ENCODE measurements at places on chromosomes 5 and 9. TPM values are rescaled to one million over a fixed set of nuclear protein-coding genes. Genes with fewer than 3 reads are reported as not detected.

GRCh38 chr5:171785517-171785916, at the start of gene SMIM23:
TSS of gene SMIM23 (plus strand) at chr5:171785817. CDS start at chr5:171785872, 55 bp downstream.
- DNase-seq, result no peak

GRCh38 chr5:21644032-21644431, 1209.1 kb downstream of the CDH12 start:
- DNase-seq, result no peak

GRCh38 chr9:130927995-130928900, 10.8 kb downstream of the FIBCD1 start:
- DNase-seq, result peak; percentile 29

DNA sequence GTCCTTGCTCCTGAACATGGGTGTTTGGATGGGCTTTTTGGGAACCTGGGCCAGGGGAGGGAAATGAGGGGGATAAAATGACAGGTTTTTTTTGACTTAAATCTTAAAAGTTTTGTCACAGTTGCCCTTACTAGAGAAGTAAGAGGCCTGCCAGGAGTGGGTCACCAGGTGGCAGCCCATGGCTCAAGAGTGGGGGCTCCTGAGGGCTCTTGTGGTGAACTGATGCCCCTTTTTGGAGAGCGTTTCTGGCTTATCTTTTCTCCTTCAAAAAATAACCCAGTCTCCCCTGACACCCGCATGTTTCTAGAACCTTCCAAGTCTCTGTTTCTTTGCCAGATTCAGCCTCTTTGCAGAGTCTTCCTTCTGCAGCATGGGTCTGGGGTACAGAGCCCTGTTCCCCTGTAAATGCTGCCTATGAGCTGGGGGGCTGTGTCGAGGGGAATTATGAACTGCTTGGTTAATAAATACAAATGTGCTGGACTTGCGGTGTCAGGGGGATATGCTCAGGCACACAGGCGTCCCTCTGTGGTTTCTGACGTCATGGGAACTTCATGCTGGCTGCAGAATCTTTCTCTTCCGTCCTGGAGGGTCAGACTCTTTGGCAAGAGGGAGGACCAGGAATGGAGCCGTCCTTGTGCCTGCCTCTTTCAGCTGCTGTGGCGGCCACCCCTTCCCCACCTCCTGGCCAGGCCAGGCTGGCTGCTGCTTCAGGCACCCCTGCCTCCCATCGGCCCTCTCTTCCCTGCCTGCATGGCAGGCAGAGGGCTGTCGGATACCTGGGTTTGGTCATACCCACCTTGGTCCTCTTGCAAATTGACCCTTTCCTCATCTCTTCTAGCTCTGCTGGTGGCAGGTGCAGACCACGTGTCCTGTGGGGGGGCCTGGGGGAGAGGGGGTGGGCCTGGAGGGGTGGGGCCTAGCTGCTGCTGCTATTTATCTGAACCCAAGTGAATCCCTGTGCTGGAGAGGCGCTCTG, 30.1 kb downstream of the PTPA start:
- DNase-seq, result peak; percentile 75

DNA sequence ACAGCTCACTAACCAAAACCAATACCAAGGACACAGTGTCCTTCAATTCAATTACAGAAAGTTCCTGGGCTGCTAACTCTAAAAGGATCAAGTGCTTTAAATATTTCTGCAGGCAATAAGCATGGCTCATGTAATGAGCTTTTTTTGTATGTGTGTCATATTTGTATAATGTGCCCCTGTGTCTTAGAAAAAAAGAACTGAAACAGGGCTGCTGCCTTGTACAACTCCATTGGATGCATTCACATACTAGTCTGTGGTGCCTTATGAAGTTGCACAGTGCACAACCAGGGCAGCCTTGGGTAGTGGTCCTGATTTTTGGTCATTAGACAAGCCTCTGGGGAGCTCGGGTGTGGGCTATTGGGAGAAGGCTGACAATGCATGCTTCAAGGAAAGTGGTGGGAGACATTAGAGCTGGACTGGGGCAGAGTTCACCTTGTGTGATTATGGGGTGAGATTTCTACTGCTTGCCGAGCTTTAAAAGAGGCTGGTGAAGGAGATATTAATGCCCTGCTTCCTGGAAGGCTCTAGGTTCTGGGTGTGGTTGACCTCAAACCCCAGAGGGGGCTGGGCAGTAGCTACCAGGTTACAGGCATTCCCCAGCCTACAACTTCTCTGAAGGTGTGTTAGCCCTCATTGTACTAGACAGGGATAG, 3.6 kb upstream of the CPEB4 start:
- no peak for DNase-seq

DNA sequence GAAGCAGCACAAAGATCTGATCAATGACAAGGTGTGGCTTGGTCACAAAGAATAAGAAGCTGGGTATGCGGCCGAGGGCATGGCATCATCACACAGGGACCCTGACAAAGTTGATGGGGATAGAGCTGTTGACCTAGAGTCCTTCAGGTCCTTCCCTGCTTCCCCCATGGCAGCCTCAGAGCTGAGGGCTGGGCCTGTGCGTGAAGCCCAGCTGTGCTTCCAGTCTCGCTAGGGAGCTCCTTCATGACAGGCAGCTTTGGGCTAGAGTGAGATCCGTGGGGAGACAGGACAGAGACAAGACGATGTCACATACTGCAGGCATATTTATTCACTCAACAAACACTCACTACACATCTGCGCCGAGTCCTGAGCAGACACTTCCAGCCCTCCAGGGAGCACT, 56.4 kb upstream of the NEURL1B start:
- DNase-seq, result no peak

DNA sequence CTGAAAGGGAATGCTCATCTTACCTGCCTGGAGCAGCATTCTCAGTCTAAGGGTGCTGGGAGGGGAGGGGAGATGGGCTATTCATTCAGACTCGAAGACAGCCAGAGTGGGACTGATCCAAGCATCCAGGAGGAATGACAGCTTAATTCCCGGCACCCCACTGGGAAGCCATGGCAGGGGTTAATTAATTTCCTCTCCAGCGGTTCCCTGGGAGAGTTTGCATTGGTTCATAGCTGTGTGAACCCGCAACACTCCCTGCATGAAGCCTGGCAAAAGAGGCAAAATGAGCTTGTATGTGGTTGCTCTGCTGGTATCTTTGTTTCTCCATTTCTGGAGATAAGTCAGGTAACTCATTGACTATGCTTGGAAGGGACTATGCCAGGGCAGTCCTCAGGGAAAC, 401.0 kb upstream of the SLC24A2 start:
- DNase-seq, result no peak

DNA sequence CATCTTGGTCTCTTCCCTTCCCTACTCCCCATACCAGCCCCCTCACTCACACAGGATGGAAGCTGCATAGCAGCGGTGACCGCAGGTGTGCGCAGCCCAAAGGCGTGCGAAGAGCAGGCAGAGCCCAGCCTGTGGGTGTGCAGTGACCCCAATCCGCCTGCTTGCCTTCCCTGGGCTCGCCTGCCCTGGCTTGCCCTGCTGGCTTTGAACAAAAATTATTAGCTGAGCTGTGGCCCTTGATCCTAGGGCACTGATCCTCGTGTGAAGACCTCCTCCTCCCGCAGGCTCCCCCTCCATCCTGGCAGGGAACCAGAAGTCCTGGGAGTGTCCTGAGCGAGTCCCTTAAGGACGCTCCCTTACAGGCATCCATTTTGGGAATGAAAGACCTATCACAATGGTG, 31.9 kb downstream of the MORN5 start:
- no peak for DNase-seq

DNA sequence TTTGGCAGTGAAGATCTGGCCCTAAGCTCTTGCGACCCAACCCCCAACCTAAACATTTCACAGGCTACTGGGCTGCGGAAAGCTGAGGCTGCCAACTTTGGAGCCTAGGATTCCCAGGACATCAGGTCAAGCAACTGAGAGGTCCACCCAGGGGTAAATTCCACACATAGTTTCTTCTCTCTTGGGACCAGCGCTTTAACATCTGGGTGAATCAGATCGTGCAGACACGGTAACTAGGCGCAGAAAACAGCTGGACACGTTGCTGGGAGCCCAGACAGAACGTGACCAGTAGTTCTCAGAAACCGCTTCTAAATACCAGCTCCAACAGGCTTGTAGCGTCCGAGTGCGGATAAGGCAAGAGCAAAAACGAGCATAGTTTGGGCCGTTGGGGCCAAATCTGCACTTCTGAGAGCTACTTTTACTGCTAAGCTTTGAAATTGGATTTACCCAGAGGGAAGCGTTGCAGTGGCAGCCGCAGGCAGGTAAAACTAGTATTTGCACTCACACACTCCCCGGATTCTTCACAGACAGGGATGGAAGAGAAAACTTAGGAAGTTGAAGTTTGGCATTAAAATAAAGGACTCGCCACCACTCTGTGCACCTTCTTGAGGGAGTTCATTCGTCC, 11.8 kb downstream of the ITGA1 start:
- DNase-seq, result peak; percentile 63

DNA sequence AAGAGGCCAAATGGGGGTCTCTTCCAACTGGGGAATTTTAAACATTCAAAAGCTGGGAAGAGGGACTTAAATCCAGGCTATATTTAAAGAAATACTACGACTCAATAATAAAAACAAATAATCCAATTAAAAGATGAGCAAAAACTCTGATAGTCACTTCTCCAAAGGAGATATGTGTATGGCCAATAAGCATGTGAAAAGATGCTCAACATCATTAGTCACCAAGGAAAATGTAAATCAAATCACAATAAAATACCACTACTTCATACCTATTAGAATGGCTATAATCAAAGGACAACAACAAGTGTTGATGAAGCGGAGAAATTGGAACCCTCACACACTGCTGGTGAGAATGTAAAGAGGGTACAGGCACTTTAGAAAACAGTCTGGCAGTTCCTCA, 130.4 kb downstream of the CDK5RAP2 start:
- DNase-seq, result no peak

- no peak for DNase-seq
These were observed 175.8 kb upstream of the PLCXD3 start for GRCh38 chr5:41686191-41686590.

GRCh38 chr9:115524453-115525059, 406.6 kb upstream of the TNC start:
- peak; percentile 57 for DNase-seq

- DNase-seq, result peak; percentile 74
These were observed 53.3 kb upstream of the SPATA31D4 start for GRCh38 chr9:81874931-81875330.

- DNase-seq, result peak; percentile 91
These were observed 65.1 kb downstream of the ANKH start for GRCh38 chr5:14806456-14806855.

- no peak for DNase-seq
These were observed 18.2 kb downstream of the RUSC2 start for GRCh38 chr9:35508069-35508468.

DNA sequence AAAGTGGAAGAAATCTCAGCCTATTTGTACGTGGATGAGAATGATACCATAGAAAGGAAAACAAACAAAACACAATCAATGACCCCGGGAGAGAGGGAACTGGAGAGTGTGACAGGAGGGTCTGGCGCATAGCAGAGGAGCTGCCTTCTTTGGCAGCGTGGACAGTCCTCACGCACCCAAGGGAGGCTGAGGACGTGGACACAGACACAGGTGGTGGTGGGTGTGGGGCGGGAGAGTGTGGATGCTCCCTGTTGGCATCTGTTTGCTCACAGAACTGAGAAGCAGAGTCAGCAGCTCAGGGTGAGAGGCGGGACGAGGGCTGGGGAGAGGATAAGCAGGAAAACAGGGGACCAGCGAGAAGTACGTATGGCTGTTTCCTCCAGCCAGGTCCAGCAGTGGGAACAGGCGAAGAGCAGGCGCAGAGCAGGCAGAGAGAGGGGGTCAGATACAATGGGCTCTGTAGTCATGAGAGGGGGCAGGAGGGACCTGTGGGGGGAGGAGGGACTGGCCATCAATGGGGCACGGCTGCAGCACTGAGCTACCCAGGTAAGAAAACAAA, 10.0 kb downstream of the CMBL start:
- DNase-seq, result no peak

THG1L gene
- total RNA-seq, result 15.9 TPM

SCGB3A1 gene
- not detected for total RNA-seq

KCNT1 gene
- not detected for total RNA-seq

MTMR12 gene
- total RNA-seq, result 25.4 TPM

RIGI gene
- total RNA-seq, result 4.5 TPM

RGS14 gene
- 1.6 TPM for total RNA-seq

SPOCK1 gene
- 118 TPM for total RNA-seq

TEK gene
- 3.5 TPM for total RNA-seq

HAVCR1 gene
- total RNA-seq, result not detected

PCDHGA6 gene
- total RNA-seq, result 2.7 TPM

SLC22A5 gene
- 4.8 TPM for total RNA-seq
